ENCODE measurements at places on chromosomes 2 and 18. TPM values are rescaled to one million over a fixed set of nuclear protein-coding genes. Genes with fewer than 3 reads are reported as not detected.

Gene CYRIA
- total RNA-seq = 13.3 TPM

Gene PLB1
- total RNA-seq = 0.98 TPM

Gene FLACC1
- 3.4 TPM for total RNA-seq

Gene TPO
- not detected for total RNA-seq

Gene HOXD13
- not detected for total RNA-seq

Gene NEB
- total RNA-seq = 2.3 TPM

Gene CDK15
- total RNA-seq = not detected

Gene AGBL5
- 20.5 TPM for total RNA-seq

Gene SLC4A5
- total RNA-seq = 3.2 TPM

Gene UGT1A5
- not detected for total RNA-seq

Gene USP40
- 20.6 TPM for total RNA-seq

Gene EFEMP1
- total RNA-seq = not detected

Gene GPAT2
- total RNA-seq = 4.7 TPM

Gene SCN2A
- total RNA-seq = not detected

Gene SERPINB13
- total RNA-seq = not detected

Gene SLC5A7
- total RNA-seq = not detected

Gene ERFE
- total RNA-seq = 0.20 TPM

Gene PSMA8
- total RNA-seq = 0.31 TPM

Gene BOLA3
- 68.0 TPM for total RNA-seq

Gene ATP6V1B1
- 7.2 TPM for total RNA-seq

Gene CDCA7
- total RNA-seq = 55.4 TPM

Gene IL1R2
- not detected for total RNA-seq

Gene SERPINB2
- total RNA-seq = not detected

Gene PRSS56
- total RNA-seq = not detected

Gene SCYGR6
- total RNA-seq = not detected

Gene ALPI
- total RNA-seq = not detected

Gene XRCC5
- 500 TPM for total RNA-seq

Gene EHD3
- 2.9 TPM for total RNA-seq

Gene FN1
- total RNA-seq = 8.7 TPM

Gene ANKRD62
- total RNA-seq = not detected

Gene FOXD4L1
- total RNA-seq = 0.31 TPM

Gene UGT1A4
- not detected for total RNA-seq

Gene IL1R1
- 0.19 TPM for total RNA-seq

Gene BOLL
- total RNA-seq = not detected

Gene KCNS3
- total RNA-seq = not detected

Gene IL1A
- 12.3 TPM for total RNA-seq

Gene ST8SIA5
- total RNA-seq = 0.17 TPM

Gene CYTIP
- 1,319 TPM for total RNA-seq
